ENCODE measurements at places on chromosomes 2 and 18.

- DNase-seq = no peak
Observed at GRCh38 chr2:144503242-144503641, 16.7 kb downstream of the ZEB2 start.

DNA sequence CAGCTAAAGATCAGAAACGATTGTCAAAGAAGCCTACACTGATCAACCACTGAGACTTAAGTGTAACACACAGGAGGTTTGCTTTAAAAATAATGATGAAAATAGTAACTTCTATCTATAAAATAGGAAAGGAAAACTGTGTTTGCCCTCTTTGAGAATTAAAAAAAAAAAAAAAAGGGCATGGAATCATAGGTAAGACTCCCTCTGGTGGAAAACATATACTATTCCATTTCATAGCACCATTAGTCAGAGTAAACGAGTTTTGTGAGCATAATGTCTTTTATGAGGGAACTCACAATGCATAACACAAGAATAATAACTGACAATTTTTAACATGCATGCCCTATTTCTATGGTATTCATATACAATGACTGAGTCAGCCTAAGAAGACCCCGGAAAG is 36.3 kb downstream of the SLC35F5 start:
- no peak for DNase-seq

DNA sequence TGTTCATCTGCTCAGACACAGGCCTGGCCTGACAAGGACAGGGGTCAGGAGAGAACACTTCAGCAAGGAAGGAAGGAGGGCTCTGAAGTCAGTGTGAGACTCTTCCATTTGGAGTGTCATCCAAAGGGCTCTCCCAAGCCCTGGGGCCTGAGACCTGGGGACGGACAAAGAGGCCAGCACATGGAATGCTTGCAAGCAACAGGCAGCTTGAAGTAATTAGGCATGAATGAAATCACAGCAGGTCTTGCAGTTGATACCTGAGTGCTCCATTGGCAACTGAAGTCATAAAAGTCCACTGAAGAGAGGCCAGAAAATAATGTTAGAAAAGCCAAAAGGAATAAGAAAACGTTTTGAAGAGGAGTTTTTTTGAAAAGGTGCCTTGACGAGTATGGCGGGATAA is 231.7 kb downstream of the VAPA start:
- no peak for DNase-seq

DNA sequence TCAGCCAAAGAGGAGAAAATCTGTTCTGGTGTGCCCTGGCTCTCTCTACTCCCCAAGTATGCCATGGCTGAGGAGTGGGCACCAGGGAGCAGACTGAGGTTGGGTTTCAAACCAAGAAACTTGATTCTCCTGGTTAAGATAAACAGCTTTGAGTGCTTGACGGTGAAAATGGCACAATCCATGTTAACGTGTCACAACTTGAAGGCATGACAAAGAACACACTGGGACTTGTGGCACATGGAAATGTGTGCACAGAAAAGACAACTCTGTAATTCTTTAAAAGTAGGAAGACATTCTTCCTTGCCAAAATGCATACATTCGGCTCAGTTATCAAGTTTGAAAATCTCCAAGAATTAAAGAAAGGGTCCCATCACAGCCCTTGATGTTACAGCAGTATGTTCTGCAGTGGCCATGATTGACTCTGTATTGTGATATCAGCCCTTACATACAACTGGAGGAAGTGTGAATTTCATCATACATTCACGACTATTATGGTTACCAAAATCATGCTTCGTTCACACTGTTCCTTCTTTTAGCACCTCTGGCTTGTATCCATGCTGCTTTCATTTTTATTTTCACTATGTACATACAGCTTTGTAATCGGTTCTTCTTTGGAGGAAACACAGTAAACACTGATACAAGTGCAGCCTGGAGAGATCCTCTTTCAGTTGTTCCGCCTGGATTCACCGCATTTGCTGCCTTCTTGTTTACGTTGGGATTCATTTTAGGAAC is 15.6 kb upstream of the ACTG2 start:
- DNase-seq = no peak

DNA sequence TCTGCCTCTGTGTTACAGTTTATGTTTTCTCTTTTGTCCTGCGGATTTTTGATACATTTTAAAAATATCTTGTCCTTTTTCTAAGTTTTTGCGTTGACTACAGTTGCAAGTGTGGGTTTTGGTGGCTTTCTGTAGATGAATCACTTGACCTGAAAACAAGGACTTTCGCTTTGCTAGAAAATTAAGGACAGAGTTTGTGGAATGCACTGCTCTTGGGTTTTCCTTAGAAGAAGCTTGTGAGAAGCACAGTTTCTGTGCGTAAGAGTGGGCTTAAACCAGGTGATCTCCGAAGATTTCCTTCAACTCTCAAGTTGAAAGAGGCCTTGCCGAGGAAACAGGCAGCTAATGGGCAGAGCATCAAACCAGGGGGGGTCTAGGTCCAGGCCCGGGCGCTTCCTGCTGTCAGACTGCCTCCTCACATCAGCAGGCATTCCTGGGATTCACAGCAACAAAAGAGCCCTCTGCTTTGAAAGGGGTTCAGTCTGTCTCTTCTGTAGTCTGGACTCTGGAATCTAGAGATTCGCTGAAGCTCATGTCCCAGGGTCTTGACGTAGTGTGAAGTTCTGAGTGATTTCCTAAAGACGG is 17.3 kb downstream of the NCK2 start:
- DNase-seq = no peak

DNA sequence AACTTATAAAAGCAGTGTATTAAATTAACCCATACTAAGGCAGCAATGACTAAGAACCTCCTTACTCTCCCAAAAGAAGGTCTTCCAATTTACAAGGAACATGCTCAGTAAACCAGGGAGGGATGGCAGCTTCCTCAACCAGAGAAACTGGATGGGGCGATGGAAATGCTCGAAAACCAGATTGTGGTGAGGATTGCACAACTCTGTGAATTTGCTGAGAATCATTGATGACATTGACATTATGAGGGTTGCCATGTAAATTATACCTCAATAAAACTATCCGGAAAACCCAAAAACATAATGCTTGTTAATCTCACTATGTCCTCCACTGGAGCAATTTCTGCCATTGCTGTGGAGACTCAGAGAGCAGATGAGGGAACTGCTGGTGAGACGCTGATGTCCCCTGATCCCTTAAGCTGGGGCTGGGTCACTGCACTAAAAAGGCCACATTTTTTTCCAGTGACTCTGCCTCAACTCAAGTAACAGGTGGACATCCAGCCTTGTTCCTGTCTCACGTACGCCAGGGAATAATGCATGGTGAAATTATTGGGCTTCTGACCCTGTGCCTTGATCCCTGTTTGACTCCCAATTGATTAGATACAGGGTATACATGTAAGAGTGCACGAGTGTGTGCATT is 288.3 kb downstream of the CYP26B1 start:
- DNase-seq = no peak

GRCh38 chr18:78523850-78524249 is 455.8 kb upstream of the SALL3 start:
- no peak for DNase-seq

DNA sequence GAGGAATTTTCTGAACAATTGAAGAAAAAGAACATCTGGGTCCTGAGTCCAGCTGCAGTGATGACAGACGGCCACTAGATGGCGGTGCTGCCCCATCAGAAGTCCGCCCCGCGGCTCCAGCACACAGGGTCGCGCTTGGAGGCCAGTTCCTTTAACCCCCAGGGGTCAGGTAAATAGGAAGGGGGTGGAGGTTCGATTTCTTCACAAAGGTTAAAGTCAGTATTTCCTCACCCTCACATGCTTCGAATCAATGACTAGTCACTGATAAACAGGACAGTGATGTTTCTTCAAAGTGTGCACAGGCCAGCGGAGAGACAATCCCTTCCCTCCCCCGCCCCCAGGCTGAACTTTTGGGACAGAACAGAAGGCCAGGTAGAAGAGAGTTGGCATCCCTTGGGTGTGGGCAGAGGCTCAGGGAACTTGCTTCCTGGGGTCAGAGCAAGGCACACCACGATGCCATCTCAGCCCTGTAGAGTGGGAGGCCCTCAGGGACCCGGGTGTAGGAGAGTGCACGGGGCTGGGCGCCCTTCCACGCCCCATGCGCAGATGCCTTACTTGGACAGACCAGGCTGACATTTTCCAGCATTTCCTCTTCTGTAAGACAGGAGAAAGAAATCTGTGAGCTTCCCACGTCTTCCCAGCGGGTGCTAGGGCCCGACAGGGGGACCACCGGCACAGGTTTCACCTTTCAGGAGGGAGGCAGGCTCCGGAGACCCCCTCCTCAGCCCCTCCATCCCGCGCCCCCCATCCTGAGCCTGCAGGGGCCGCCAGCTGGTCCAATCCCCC is 722 bp downstream of the APOB start:
- peak; percentile 22 for DNase-seq

GRCh38 chr18:36408606-36409005 is 111.1 kb downstream of the FHOD3 start:
- DNase-seq = no peak

DNA sequence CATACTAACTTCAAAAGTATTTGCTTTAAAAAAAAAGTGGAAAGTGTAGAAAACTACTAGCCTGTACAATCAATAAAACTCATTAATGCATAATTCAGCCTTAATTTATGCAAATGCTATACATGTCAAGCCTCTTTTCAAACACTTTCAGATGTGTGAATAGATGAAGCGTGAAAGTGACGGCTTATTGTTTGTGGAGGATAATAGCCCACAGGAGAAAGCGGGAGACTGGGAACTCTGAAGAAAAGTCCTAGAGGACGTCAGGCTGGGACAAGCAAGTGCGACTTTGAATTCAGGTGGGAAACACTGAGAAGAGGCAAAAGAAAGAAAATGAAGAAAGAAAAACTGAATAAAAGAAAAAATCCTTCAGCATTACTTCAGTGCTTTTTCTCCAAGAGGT is 108.5 kb downstream of the STK39 start:
- no peak for DNase-seq

DNA sequence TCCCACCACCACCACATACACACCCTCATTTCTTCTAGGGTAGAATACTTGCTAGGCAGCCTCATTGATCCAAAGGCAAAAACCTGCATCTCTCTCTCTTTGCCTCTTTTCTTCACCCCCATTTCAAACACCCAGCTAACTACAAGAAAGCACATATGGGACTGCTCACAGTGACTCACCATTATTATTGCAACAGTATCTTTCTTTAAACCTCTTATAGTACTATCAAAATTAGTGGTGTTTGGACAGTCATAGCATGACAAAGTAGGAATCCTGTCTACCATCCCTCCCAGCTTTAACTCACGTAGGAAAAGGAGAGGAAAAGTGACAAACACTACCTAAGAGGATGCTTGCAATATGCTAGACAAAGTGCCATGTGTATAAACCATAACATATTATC is 422.5 kb upstream of the CRIM1 start:
- DNase-seq = no peak

DNA sequence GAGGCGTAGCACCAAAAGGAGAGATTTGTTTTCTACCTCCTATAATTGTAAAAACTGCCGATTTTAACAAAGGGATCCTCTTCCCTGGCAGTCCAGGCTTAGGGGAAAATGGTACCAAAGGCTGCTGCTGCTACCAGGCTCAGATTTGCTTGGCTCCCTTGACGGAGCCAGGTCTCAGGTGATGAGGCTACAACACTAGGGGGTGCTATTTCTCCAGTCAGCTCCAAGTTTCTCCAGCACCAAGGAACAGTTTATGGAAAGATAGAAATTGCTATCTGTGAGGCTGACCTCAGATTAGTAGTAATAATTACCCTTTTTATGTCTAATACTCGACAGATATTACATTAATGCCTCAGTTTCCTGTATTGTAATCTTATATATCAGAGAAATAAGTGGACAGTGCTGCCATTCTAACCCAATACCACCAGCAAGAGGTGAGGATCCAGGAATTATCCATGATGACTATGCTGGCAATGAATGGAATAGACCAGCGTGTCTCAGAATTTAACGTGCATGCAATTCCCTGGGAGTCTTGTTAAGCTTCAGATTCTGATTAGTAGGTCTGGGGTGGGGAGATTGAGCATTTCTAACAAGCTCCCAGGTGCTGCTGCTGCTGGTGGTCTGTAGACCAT is 111.3 kb downstream of the ESCO1 start:
- DNase-seq = no peak

DNA sequence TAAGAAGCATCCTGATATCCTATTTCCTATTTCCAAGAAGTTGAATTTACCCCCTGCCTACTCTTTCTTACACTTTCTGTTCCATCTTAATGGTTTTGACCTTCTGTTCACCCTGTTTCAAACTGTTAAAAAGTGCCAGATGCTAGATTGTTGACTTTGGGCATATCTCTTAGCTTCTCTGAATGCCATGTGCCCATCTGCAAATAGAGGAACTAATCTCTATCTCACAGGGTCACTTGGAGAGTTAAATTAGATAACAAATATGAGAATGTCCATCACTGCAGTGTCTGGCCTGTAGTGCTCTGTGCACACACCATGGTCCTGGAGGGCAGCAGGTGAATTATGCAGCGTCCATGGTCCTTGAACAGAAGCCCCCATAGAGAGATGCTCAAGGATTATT is 83.8 kb downstream of the LRATD1 start:
- DNase-seq = peak; percentile 81

GRCh38 chr2:100397118-100397860 is 20.2 kb downstream of the CHST10 start:
- DNase-seq = no peak

DNA sequence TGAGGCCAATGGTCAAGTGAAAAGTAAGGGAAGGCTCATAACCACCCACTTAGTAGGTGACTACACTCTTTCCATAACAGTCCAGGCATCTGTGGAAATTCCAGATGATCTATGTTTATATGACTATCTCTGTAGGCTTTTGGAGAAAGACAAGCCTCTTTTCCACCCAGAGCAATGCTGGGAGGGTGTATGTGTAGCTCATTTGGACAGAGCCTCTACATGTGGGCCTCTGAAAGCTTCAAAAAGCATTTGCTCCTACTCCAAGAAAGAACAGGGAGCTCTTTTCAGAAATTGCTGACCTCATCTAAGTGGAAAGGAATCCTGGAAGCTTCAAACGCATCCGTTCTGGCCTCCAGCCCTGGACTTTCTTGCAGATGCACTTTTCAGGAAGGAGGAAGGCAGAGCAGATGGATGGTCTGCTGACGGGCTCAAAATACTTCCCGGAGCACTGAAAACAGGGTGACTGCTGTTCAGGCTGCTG is 308.7 kb downstream of the LRATD1 start:
- DNase-seq = no peak

DNA sequence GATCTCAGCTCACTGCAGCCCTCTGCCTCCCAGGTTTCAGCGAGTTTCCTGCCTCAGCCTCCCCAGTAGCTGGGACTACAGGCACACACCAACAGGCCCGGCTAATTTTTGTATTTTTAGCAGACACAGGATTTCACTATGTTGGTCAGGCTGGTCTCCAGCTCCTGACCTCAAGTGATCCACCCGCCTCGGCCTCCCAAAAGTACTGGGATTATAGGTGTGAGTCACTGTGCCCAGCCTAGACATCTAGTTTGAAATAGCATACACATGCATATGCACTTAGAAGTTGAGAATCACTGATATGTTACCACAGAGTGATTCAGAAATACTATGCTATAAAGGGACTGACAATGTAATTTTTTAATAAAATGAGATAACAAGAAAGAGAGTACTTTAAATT is 69.8 kb upstream of the CDKL4 start:
- no peak for DNase-seq

GRCh38 chr18:7711495-7711894 is 144.4 kb downstream of the PTPRM start:
- DNase-seq = no peak

Data from NCI-H524 treated with DMSO at 0.1 percent for 48 hours (cell line).